ENCODE measurements at places on chromosomes 12 and 14. TPM values are rescaled to one million over a fixed set of nuclear protein-coding genes. Genes with fewer than 3 reads are reported as not detected.

Gene OR6C2
- not detected for total RNA-seq

GRCh38 chr12:117036046-117036445 lies 63.2 kb downstream of the TESC start:
- no peaks in the 10 kb centered on the region for H3K27me3 ChIP-seq
- no peaks in the 10 kb centered on the region for H3K4me1 ChIP-seq
- no peaks in the 10 kb centered on the region for H3K36me3 ChIP-seq
- H3K27ac ChIP-seq: no peak overlapping the region

Gene TSHR
- not detected for total RNA-seq

GRCh38 chr12:24948420-24948756 lies 513 bp downstream of the BCAT1 start:
- no peaks in the 10 kb centered on the region for H3K36me3 ChIP-seq
- H3K27ac ChIP-seq: no peak overlapping the region
- no peak for DNase-seq
- H3K4me1 ChIP-seq: no peaks in the 10 kb centered on the region
- peak overlapping the region; percentile 47 for H3K4me3 ChIP-seq
- H3K27me3 ChIP-seq: peaks cover 36% of the 10 kb centered on the region

GRCh38 chr12:106580671-106581508 lies 1.9 kb upstream of the RFX4 start:
- DNase-seq: no peak
- no peak overlapping the region for H3K4me3 ChIP-seq
- H3K27me3 ChIP-seq: peaks cover 96% of the 10 kb centered on the region
- no peaks in the 10 kb centered on the region for H3K36me3 ChIP-seq

DNA sequence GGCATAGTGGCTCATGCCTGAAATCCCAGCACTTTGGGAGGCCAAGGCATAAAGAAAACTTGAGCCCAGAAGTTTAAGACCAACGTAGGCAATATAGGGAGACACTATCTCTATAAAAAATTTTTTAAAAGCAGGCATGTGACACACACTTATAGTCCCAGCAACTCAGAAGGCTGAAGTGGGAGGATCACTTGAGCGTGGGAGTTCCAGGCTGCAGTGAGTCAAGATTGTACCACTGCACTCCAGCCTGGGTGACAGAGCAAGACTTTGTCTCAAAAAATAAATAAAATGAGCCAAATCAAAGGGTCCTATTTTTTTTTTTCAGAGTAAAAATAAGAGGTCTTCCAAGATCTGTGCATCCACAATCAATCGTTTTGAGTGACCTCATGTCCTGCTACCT lies 237.6 kb downstream of the SLC16A7 start:
- H3K27ac ChIP-seq: no peak overlapping the region
- no peak for DNase-seq
- H3K27me3 ChIP-seq: no peaks in the 10 kb centered on the region

- DNase-seq: no peak
- H3K27ac ChIP-seq: no peak overlapping the region
- H3K27me3 ChIP-seq: peaks cover 33% of the 10 kb centered on the region
- H3K4me3 ChIP-seq: no peak overlapping the region
- no peaks in the 10 kb centered on the region for H3K36me3 ChIP-seq
Observed at GRCh38 chr12:68069275-68069674, 80.0 kb downstream of the IFNG-AS1 start.

GRCh38 chr12:75862692-75863471 lies 168.7 kb downstream of the PHLDA1 start:
- H3K4me3 ChIP-seq: peak overlapping the region; percentile 36
- DNase-seq: peak; percentile 97
- peak overlapping the region; percentile 98 for H3K27ac ChIP-seq
- H3K27me3 ChIP-seq: no peaks in the 10 kb centered on the region
- H3K36me3 ChIP-seq: no peaks in the 10 kb centered on the region

GRCh38 chr12:113097716-113098440 lies 37.7 kb downstream of the RASAL1 start:
- DNase-seq: no peak
- H3K27me3 ChIP-seq: no peaks in the 10 kb centered on the region
- no peaks in the 10 kb centered on the region for H3K36me3 ChIP-seq
- no peak overlapping the region for H3K4me3 ChIP-seq

Gene CNTN1
- total RNA-seq: not detected

DNA sequence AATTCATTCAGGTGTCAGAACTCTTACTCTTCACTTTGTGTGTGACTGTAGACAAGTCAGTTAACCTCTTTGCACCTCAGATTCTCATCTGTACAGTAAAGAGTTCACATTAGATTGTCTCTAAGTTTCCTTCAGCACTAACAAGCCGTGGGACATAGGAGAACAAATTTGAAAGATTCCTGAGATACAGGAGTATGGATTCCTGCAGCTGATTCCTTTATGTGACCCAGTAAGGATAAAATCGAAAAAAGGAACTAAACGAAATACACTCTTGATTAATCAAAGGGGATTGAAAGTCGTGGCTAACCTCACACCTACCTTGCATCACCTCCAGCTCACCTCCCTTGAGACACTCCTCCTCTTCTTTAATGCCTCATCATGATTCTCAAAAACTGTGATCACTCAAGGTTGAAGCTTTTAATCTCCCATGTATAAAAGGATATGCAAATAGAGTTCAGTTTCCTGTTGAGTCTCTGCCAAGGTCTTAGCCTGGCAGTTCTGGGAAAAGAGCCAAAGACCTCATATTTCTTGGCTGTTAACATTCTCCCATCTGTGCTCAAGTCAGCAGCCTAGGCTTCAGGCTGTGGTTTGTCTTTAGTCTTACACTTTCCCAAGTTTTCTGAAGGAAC lies 156.6 kb downstream of the DAD1 start:
- H3K4me1 ChIP-seq: peaks cover 15% of the 10 kb centered on the region
- no peak overlapping the region for H3K4me3 ChIP-seq
- H3K27me3 ChIP-seq: no peaks in the 10 kb centered on the region

- H3K36me3 ChIP-seq: no peaks in the 10 kb centered on the region
- H3K4me3 ChIP-seq: no peak overlapping the region
- H3K27ac ChIP-seq: no peak overlapping the region
- DNase-seq: no peak
Observed at GRCh38 chr12:104683831-104684503, 227.2 kb downstream of the CHST11 start.

- H3K4me3 ChIP-seq: no peak overlapping the region
- no peak overlapping the region for H3K27ac ChIP-seq
- no peaks in the 10 kb centered on the region for H3K27me3 ChIP-seq
- no peak for DNase-seq
- no peaks in the 10 kb centered on the region for H3K4me1 ChIP-seq
Observed at GRCh38 chr12:57993030-57993429, 51.7 kb downstream of the ATP23 start.

DNA sequence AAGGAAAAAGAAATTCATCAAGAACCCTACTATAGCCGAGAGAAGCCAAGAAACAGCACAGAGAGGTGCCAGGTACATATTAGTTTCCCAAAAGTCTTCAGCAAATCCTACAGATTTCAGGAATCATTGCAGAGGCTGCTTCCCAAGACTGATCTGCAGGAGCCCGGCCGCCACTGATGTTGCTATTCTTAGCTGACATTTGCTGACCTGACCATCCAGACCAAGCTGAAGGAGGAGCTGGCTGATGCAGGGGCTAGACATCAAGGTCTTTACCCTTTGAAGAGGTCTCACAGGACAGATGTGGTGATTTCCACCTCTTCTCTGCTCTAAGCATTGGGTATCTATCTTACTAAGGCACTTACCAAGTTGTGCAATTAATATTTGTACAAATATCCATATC lies 444.8 kb upstream of the SOX5 start:
- no peak for DNase-seq
- H3K27ac ChIP-seq: no peak overlapping the region
- H3K27me3 ChIP-seq: no peaks in the 10 kb centered on the region
- H3K4me3 ChIP-seq: no peak overlapping the region
- no peaks in the 10 kb centered on the region for H3K36me3 ChIP-seq

- H3K4me3 ChIP-seq: no peak overlapping the region
- H3K27me3 ChIP-seq: no peaks in the 10 kb centered on the region
- peaks cover 48% of the 10 kb centered on the region for H3K36me3 ChIP-seq
- DNase-seq: no peak
- H3K4me1 ChIP-seq: no peaks in the 10 kb centered on the region
Observed at GRCh38 chr12:132639956-132640520, 21.5 kb downstream of the P2RX2 start.

Gene PLEKHA5
- total RNA-seq: 16.7 TPM

DNA sequence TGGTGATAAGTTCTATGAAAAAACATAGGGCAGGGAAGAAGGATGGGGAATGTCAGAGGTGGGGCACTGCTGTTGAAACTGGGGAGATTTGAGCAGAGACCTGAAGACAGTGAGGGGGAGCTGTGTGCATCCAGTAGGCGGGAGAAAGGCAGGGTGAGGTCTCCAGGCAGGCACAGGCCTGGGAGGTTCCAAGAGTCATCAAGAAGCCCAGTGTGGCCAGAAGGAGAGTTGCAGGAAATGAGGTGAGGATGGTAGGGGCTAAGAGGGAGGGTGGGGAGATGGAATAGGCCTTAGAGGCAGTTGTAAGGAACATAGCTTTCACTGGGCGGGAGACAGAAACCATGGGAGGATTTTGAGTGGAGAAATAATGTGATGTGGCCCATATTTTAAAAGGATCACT lies 341.8 kb downstream of the GLT1D1 start:
- no peak overlapping the region for H3K27ac ChIP-seq
- H3K4me1 ChIP-seq: no peaks in the 10 kb centered on the region
- DNase-seq: no peak
- no peaks in the 10 kb centered on the region for H3K27me3 ChIP-seq
- no peak overlapping the region for H3K4me3 ChIP-seq

Gene PPP2R5E
- total RNA-seq: 17.2 TPM

Gene P2RX2
- total RNA-seq: not detected

Gene MYF6
- not detected for total RNA-seq
